ENCODE measurements at places on chromosomes 7 and 10. TPM values are rescaled to one million over a fixed set of nuclear protein-coding genes. Genes with fewer than 3 reads are reported as not detected.

DNA sequence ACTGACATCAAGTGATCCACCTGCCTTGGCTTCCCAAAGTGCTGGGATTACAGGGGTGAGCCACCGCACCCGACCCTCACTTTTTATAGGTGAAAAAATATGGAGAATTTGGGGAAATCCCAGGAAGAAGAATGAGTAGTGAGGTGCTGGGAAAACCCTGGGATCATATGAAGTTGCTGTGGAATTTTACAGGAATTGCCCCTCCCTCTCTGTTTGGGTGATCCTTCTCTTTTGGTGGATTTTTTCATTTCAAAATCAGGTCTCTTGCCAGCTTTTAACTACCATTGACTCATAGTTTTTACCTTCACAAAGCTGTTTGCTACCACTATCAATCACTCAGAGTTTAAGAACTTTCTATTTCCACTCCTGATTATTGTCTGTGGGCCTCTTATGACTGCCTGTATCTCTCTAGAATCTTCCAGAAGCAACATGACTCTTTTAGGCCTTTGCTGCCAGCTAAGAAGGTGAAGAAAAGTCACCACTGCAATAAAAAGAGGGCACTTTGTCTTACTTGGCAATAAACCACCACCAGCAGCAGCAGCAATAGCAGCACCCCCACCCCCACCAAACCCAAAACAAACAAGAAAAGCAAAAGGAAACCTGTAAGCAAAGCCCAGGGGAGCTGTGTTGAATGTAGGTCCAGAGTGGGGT lies 4.0 kb upstream of the GIMAP8 start:
- DNase-seq, result no peak

DNA sequence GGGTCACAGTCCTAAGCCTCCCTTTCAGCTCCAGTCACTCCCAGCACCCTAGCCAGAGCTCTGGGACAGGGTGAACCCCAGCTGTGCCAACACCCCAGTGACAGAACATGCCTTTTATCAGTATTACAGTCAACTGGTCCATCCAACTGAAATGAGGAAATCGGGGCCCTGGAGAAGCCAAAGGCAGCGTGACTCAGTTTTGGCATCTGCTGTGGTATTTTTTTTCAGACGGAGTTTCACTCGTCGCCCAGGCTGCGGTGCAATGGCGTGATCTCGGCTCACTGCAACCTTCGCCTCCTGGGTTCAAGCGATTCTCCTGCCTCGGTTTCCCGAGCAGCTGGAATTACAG lies 3.4 kb upstream of the CLDN15 start:
- no peak for DNase-seq

SHTN1 gene
- 40.4 TPM for total RNA-seq

DNA sequence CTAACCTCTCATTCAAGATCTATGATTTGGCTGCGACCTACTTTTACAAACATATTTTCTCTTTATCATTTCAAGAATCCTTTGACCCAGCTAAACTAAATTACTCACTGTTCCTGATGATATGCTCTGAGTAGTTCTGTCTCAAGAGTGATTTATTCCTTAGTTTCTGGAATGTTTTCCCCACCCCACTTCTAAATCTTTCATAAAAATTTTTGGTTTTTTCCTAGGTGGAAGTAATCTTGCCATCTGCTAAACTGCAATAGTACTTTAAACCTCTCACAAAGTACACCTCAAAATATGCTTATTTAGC lies 170.8 kb downstream of the DNAJC1 start:
- no peak for DNase-seq

GRCh38 chr10:14859775-14860174 lies 18.9 kb upstream of the SUV39H2 start:
- DNase-seq, result no peak

- DNase-seq, result no peak
These were observed 82.9 kb downstream of the CFTR start for GRCh38 chr7:117562759-117563158.

PIK3AP1 gene
- total RNA-seq, result 65.2 TPM

CFAP43 gene
- 0.75 TPM for total RNA-seq

GRCh38 chr10:81036257-81036656 lies 498.6 kb downstream of the SH2D4B start:
- DNase-seq, result no peak

DNA sequence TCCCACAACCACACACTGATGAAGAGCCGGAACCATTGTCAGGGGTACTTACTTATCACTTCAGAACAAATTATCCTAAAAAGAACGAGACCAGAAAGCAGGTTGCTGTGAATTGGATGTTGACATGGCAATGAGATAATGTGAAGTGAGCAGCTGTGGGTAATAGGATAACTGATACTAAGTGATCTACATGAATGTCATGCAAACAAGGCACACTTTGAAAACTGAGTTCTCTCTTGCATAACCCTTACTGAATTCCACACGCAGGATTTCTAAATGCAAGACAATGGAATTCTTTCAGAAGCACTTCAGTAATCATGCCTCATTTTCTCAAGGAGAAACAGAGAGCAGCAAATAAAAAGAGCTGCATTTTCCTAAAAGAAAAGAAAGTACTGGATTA lies 242.5 kb upstream of the TMEM229A start:
- no peak for DNase-seq

CYP2E1 gene
- total RNA-seq, result 2.1 TPM

FAM221A gene
- 9.0 TPM for total RNA-seq

GRCh38 chr7:24820730-24821044 lies 63.4 kb upstream of the GSDME start:
- DNase-seq, result no peak

- no peak for DNase-seq
These were observed 235.7 kb upstream of the TCERG1L start for GRCh38 chr10:131547129-131547799.

GBX1 gene
- not detected for total RNA-seq

- peak; percentile 54 for DNase-seq
These were observed 40.4 kb upstream of the ZNF32 start for GRCh38 chr10:43689007-43689491.

GRCh38 chr10:43084812-43085211 lies 7.9 kb downstream of the RET start:
- no peak for DNase-seq

FRMD4A gene
- total RNA-seq, result 38.3 TPM

- DNase-seq, result no peak
These were observed 75.4 kb downstream of the ANK3 start for GRCh38 chr10:60314069-60314940.

DNA sequence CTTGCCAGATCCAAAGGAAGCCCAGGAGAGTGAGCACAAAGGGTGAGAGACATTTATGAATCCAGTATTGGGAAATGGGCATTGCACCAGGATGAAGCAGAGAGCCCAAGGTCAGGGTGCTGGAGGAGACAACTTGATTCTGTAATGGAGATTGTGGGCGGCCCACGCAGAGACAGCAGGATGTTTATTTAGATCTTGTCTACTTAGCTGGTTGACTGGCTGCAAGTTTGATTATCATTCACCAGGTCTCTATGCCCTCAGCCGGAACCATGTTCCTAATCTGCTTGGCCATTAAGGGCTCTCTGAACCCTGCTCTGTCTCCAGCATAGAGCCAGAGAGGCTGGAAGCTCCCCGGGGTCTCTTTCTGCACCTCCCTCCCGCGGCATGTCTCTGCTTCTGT lies 188.7 kb downstream of the PLXNA4 start:
- DNase-seq, result no peak

- no peak for DNase-seq
These were observed 70.3 kb downstream of the OGDH start for GRCh38 chr7:44676776-44677175.

CPA5 gene
- not detected for total RNA-seq

GRCh38 chr10:70498970-70499835 lies 20.6 kb downstream of the PALD1 start:
- DNase-seq, result no peak

DNA sequence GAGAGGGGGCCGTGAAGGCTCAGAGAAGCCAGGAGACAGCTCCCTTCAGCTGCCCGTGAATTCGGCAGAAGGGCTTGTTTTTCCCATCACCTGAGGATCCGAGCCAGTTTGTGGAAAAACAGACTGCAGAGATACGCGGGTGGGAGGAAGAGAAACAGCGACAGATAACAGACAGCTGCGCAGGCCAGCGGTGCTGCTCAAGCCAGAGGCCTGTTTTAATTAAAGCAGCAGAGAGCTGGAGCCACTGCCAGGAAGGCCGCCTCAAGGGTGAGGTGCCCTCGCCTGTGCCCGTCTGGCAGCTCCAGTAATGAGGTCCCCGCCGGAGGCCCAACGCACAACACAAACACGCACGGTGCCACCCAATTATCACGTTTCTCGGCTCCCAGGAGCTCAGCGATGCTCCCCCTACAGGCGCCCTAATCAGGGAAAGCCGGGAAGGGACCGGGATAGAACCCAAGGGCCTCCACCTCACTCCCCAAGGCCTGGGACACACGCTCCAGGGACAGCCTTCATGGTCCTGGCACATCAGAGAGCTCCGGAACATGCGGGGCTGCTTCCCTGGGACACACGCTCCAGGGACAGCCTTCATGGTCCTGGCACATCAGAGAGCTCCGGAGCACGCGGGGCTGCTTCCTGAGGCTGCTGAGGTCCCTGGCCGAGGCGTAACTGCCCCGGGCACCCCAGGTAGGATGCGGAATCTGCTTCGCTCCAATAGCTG lies 60.6 kb upstream of the DNAAF5 start:
- peak; percentile 54 for DNase-seq

- DNase-seq, result no peak
These were observed 15.6 kb upstream of the FXYD4 start for GRCh38 chr10:43355749-43356371.

GRCh38 chr10:45376371-45376801 lies 2.4 kb downstream of the ALOX5 start:
- DNase-seq, result no peak

GRCh38 chr7:113338071-113338696 lies 219.8 kb upstream of the SMIM30 start:
- no peak for DNase-seq

TMEM176B gene
- 68.2 TPM for total RNA-seq
